ENCODE measurements at places on chromosomes 3 and 15.
A peak's percentile ranks its signal among the peaks of the same experiment; 100 is the strongest.

DNA sequence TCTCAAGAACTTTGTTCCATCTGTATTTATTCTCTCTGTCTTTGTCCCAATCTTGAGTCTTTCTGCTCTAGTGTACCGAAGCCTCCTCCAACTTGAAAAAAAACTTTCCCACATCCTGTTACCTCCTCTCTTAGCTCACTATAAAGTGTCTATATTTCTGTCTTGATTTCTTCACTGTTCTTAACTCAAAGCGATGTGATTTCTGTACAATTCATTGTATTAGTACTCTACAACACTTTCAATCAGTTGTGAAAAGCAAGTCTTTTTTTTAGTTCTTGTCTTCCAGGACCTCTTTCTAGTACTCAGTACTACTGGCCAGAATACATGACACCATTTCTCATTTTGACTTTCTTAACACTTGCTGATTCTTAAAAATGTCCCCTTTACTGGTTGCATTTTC is 353.5 kb upstream of the SATB1 start:
- no peak for DNase-seq

DNA sequence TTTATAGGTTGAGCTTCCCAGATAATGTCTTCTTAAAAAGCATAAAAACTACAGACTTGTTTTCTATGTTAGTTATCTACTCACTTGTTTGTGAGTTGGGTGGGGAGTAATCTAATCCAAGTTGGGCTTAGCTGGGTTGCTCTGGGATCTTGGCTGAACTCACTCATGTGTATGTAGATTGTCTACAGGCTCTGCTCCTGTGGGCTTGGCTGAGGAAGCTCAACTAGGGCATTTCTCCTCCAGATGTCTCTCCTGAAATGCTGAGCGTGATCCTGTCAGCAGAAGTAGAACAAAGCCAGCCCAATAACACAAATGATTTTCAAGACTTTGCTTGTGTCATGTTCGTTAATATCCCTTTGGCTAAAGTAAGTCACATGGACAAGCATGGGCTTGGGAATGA is 17.3 kb downstream of the KCNH8 start:
- DNase-seq = no peak

GRCh38 chr3:99601515-99601914 is 36.9 kb upstream of the COL8A1 start:
- no peak for DNase-seq

- DNase-seq = peak; percentile 91
Measured at GRCh38 chr15:38670128-38671005, 105.8 kb upstream of the RASGRP1 start.

DNA sequence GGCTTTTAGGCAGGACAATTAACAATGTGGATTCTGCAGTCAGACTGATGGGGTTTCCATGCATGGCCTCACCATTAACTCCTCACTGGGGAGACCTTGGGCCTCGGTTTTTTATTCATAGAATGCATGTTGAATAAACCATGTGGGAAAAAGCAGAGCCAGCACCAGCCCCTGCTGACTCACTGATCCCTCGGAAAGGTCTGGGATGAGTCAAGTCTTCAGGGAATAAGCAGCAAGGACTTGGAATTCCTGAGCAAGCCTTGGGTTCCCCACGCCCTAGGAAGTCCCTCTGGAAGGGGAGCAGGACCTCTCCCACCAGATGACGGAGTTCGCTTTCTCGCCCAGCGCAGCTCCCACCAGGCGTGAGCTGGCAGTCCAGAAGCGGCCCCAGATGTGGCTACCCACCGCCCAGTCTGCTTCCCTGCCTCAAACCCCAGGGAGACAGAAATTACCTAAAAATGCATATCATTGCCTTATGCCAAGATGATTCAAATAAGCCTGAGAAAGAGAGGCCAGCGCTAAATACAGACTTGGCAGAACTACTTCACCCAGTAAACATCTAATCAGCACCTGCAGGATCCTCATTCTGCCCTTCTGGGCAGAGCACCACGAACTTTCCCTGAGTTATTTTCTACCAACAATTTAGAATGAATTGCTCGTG is 45.4 kb downstream of the BTD start:
- no peak for DNase-seq

- no peak for DNase-seq
Measured at GRCh38 chr15:29819979-29820378, 2.3 kb downstream of the TJP1 start.

- no peak for DNase-seq
Measured at GRCh38 chr3:58690490-58690889, 23.9 kb upstream of the FAM3D start.

- no peak for DNase-seq
Measured at GRCh38 chr15:68434021-68434420, 2.1 kb upstream of the ITGA11 start.

DNA sequence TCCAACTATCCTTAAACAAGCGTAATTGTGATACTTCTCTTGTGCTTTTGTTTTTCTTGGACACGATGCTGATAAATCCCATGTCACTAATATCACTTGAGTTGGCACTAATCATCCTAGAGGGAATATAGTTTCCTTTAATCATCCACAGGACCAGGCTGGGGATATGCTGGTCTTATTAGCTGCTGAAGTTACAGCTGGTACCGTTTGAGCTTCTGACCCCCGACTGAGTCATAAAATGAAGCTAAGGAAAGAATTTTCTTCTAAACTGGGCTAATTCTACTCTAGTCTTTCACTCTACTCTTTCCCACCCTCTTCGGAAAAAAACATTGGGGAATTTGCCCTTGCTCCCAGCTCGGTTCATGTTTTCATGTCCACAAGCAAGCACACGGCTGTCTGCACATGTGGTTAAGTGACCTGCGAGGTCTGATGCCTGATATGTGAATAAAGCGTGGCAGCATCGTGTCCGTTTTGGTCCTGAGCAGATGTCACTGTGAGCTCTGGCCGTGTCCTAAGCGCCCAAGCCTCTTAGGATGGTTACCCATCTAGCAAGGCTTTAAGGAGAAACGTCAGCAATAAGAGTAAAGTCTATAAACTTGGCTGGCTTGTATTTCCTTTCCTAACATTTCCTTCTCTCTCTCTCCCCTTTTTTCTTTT is 223.7 kb downstream of the ITPR1 start:
- no peak for DNase-seq

DNA sequence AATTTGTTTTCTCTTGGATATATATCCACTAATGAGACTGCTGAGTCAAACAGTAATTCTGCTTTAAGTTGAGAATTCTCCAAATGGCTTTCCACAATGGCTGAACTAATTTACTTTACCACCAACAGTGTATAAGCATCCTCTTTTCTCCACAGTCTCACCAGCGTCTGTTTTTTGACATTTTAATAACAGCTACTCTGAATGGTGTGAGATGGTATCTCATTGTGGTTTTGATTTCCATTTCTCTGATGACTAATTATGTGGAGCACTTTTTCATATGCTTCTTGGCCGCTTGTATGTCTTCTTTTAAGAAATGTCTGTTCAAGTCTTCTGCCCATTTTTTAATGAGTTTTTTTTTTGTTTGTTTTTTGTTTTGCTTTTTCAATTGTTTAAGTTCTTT is 206.2 kb downstream of the CTNNB1 start:
- DNase-seq = peak; percentile 23

DNA sequence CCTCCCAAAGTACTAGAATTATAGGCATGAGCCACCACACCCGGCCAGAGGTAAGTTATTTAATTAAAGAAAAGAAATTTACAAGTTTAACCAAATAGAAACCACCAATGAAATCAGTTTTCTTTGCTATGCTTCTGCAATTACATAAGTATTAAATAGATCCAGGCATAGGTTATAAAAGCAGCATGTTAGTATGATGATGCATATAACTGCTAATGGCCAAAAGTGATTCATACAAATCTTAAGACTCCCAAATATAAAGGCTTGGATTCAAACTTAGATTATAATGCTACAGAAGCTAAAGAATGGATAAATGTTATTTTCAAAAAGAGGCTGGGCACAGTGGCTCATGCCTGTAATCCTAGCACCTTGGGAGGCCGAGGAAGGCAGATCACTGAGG is 32.8 kb upstream of the HDC start:
- DNase-seq = no peak

GRCh38 chr3:31373681-31374080 is 159.0 kb upstream of the STT3B start:
- no peak for DNase-seq

DNA sequence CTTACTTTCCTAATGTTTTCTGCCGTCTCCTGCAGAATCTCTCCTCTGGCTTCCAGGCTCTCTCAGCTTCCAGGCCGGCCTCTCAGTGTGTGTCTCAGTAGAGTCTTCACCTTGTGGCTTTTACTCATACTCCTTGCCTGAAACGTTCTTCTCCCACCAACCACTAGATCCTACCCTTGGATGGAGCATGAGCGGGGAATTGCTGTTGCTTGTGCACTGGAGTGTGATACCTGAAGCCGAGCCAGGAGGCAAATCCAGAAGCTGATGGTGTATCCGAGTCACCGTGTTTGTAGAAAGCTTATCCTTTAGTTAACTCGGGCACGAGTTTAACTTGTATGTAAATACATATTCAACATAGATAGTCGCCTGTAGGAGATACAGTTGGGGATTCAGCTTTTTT is 285.0 kb upstream of the C2CD4B start:
- no peak for DNase-seq

DNA sequence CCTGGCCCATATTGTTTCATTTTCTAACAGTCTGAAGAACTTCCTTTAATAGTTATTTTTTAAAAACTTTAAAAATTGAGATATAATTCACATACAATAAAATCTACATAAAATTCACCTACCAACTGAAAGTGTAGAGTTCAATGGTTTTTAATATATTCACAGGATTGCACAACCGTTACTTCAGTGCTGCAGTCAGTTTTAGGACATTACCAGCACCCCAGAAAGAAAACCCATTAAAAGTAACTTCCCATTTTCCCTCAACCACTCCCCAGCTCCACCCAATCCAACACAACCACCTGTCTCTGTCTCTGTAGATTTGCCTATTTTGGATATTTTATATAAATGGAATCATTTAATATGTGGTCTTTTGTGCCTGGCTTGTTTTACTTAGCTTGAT is 29.6 kb downstream of the MGA start:
- DNase-seq = no peak

DNA sequence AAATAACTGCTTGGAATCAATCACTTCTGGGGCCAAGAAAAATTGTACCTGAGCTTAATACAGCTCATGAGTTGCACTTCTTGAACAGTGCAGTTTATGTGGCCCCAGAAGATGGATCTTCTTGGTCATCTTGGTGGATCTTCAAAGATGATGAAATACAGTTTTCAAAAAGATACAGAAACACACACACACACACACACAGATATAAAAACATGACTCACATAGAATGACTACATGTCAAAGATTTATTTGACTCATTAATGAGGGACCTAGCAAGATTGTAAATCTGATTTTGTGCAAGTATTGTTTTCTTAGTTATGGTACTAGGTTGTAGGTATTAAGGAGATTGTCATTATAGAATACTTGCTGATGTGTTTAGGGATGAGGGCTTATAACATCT is 32.6 kb downstream of the PDCD6IP start:
- DNase-seq = no peak

DNA sequence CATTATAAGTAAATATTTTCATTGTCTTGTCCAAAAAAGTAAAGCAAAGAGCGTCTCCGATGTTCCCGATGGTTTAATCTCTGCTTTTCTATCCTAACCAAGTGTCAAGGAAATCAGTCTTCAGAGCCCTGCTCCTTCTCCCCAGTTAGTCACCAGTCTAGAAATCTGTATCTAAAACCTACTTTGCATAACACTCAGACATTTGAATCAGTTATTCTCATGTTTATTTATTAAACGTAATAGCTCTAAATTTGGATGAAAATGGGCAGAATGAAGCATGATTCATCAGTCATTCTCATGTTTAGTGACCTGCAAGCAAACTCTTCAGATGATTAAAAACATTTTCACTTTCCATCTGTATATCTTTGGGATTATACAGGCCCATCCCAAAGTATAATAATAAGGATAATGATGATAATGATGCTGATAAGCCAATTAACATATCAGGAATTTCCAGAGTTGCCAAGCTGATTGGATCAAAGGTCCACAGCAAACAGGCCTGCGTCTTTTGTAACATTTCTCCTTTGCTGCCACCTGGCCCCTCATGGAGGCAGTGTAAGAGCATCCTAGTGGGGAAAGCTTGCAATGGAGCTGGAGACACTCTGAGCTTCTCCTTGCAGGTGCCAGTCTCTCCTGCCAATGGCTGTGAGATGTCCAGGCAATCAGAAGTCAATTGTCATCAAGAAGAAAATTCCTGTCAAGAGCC is 273.9 kb downstream of the IGSF11 start:
- DNase-seq = no peak

DNA sequence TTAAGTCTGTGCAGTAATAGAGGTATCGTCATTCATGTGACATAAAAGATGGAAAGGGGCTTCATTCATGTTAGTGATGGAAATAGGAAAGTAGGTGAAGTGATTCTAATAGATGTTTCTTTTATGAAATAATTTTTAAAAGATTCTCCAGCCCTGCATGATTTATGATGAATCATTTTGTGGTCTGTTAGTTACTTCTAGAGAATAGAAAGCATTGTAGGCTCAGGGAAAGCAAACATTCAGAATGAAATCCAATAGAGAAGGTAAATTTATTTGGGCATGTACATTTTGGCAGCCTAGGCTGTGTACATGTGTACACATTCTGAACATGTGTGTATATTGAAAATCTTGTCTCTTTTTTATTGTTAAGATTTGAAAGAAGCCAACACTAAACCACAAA is 23.1 kb downstream of the PPARG start:
- no peak for DNase-seq

DNA sequence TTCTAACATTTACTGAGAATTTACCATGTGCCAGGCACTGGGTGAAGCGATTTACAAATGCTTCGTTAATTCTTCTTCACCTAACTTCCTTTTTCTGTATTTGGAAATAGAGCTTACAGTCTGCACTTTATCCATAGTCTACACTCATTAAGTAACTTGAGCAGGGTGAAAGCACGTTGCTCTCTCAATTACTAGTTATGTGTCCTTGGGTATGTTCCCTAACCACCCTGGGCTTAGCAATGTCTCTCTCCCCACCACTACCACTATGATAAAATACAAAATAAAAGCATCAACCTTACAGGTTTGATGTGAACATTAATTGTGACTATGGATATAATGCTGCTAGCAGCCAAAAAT is 172.9 kb upstream of the SLC2A2 start:
- no peak for DNase-seq

DNA sequence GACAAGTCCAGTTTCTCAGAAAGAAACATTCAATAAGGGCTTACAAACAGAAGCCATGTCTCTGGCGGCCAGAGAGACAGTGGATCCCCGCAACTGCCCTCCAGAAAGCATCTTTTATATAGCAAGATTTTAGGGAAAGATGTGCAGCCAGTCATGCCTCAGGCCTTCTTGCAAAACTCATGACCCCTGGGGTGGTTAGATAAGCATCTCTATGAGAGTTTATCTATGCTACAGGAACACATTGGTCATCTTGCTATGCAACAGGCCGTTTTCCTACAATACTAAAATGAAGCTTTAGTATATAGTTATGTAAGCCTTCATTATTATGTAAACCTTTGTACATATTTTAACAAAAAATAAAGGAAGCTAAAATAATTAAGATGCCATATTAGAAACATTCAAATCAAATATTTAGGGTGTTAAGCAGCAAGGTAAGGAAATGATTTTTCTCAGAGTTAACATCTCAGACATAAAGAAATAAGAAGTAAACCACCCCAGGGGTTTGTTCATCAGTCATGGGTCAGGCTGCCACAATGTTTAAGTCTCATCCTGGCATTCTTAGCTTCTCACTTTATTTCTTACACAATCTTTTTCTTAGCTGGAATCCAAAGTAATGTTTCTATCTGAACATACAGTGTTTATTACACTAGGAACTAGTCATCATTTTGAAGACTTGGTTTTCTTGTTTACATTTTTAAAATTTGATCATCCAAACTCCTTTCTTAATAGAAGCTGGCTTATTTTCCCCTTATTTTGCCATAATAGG is 6.3 kb upstream of the FSIP1 start:
- DNase-seq = no peak

- no peak for DNase-seq
Measured at GRCh38 chr15:21267226-21267625, 173.1 kb downstream of the POTEB3 start.

Measured in CD4-positive, alpha-beta T cell treated with Interleukin-17A for 1 hour (primary cell).